ENCODE measurements at places on chromosomes 12 and 14.
A peak's percentile ranks its signal among the peaks of the same experiment; 100 is the strongest.

- H3K27me3 ChIP-seq = no peaks in the 10 kb centered on the region
- no peak for DNase-seq
These were observed 148.2 kb upstream of the CLEC14A start for GRCh38 chr14:38404100-38404541.

GRCh38 chr14:72891666-72892102 is 2.2 kb downstream of the DPF3 start:
- no peaks in the 10 kb centered on the region for H3K36me3 ChIP-seq
- DNase-seq = no peak
- H3K27ac ChIP-seq = no peak overlapping the region
- peaks cover 42% of the 10 kb centered on the region for H3K27me3 ChIP-seq
- peak overlapping the region; percentile 91 for H3K4me3 ChIP-seq
- peaks cover 16% of the 10 kb centered on the region for H3K4me1 ChIP-seq

DNA sequence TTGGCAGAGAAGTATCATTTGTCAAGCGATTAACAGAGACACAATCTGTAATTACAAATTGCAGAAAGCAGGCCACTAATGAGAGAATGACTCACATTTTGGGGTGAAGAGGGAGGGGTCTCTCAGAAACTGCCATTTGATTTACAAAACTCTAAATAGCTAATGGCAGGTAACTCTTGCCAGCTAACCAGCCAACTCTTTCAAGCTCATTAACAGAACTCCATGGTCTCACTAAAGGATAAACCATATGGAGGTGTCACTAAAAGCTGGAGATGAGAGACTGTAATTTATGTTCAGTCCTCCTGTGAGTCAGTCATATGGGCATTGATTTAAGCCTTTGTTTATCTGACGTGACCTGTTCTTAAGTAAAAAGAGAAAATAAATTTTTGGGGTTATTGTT is 336.4 kb downstream of the FOXG1 start:
- H3K4me1 ChIP-seq = no peaks in the 10 kb centered on the region
- H3K27ac ChIP-seq = no peak overlapping the region
- H3K4me3 ChIP-seq = no peak overlapping the region
- no peaks in the 10 kb centered on the region for H3K36me3 ChIP-seq
- H3K27me3 ChIP-seq = no peaks in the 10 kb centered on the region

GRCh38 chr12:15684896-15685658 is 104.1 kb downstream of the EPS8 start:
- H3K27ac ChIP-seq = no peak overlapping the region
- no peaks in the 10 kb centered on the region for H3K4me1 ChIP-seq
- no peaks in the 10 kb centered on the region for H3K36me3 ChIP-seq
- H3K27me3 ChIP-seq = peaks cover 14% of the 10 kb centered on the region

- no peak for DNase-seq
- peaks cover 23% of the 10 kb centered on the region for H3K36me3 ChIP-seq
- H3K27ac ChIP-seq = peak overlapping the region; percentile 93
These were observed 2.9 kb downstream of the FGFR1OP2 start for GRCh38 chr12:26941215-26941594.

DNA sequence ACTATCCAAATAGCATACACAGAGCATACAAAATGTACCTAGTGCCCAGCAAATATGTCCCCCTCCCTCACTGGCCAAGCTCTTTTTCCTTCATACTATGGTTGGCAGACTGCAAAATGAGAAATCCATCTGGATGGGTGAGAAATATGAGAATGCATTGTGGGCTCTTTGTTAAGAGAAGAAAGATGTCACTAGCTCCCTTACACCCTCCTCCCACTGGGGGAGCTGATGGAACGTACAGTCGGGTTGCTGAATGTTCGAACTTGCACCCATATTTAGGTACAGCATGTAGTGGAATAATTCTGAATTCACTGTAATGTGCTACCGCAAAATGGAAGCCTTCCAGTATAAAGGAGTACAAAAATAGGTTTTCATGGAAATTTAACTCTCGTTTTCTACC is 377.4 kb downstream of the GRIN2B start:
- DNase-seq = no peak
- peaks cover 4% of the 10 kb centered on the region for H3K27me3 ChIP-seq
- H3K27ac ChIP-seq = no peak overlapping the region
- H3K4me1 ChIP-seq = no peaks in the 10 kb centered on the region

DNA sequence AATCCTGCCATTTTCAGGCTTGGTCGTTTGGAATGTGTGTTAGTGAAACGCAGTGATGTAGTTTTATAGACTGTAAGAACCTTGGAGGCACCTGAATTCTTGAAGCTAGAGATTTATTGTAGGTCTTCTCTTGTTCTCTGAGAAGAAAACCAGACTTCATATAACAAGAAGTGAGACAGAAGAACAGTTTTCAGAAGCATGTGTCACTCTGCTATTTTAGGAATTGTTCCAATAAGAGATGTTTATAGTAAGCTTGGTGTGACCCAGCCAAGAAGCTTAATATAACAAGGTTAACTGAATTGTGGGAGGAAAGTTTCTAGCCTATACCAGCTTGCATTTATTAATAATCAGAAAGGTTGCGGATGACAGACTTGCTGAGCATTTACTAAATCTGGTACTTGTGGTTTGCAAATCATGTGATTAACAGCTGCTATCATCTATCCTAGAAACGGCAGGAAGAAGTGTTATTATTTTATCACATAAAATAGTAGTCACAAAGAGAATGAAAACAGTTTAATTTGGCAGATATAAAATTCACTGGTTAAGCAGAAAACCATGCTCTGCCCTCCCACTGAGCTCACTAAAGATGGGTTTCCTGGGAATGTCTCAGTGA is 49.2 kb upstream of the BCAT1 start:
- H3K27ac ChIP-seq = peak overlapping the region; percentile 71
- H3K4me3 ChIP-seq = no peak overlapping the region
- no peaks in the 10 kb centered on the region for H3K36me3 ChIP-seq
- H3K4me1 ChIP-seq = peaks cover 26% of the 10 kb centered on the region
- peaks cover 4% of the 10 kb centered on the region for H3K27me3 ChIP-seq

DNA sequence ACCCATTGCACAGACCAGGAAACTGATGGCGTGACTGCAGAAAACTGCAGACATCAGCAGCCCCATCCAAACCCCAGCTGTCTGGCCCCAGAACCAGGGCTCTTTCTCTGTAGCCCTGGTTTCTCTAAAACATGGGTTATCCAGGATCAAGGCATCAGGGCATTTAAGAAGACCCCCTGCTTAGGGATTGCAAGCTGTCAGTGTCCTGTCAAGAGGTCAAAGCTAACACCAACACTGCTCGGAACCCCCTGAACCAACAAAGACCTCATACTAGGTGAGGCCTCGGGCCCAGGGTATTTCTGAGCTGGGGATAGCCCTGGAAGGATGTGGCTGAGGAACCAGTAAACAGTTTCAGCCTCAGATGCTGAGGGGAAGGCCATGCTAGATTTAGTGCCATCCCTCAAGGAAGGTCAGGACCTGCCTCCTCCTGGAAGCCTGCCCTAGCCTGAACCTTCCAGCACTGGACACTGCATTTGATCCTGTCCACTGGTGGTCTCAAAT is 39.2 kb downstream of the BCL11B start:
- peak overlapping the region; percentile 43 for H3K4me3 ChIP-seq
- H3K4me1 ChIP-seq = peaks cover 86% of the 10 kb centered on the region
- DNase-seq = no peak

DNA sequence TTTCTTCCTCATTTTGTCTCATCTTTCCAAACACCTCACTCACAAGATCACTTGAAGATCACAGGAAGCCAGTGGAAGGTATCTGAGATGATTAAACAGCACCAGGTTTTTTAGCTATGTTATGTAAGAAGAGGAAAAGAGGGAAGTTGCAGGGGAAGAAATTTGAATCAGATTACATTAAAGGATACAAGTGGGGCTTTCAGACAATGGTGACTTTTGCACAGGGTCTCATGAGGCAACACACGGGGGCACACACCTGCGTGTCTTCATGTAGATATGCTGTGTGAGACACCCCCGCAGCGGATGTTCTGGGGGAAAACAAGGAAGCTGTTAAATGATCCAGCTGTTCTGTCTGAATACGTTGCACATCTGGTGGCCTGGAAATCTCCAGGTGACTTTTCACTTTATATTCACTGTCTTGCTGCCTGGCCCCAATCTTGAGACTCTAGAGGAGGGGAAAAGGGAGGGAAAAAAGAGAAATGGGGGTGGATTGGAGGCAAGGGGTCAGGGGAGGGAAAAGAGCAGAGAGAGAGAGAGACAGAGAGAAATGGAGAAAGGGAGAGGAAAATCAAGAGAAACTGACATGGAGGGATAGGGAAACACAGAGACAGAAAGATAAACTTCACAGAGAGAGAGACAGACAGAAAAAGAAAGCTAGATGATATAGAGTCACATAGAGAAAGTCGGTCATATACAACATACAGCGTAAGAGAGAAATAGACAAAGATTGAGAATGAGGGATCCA is 36.3 kb upstream of the PPP1CC start:
- peaks cover 52% of the 10 kb centered on the region for H3K4me1 ChIP-seq
- no peaks in the 10 kb centered on the region for H3K27me3 ChIP-seq
- peaks cover 3% of the 10 kb centered on the region for H3K36me3 ChIP-seq
- peak overlapping the region; percentile 35 for H3K4me3 ChIP-seq
- no peak for DNase-seq

GRCh38 chr14:100589071-100589759 is 2.0 kb upstream of the BEGAIN start:
- H3K4me1 ChIP-seq = no peaks in the 10 kb centered on the region
- H3K27ac ChIP-seq = no peak overlapping the region
- no peak for DNase-seq
- peaks cover 20% of the 10 kb centered on the region for H3K27me3 ChIP-seq
- no peak overlapping the region for H3K4me3 ChIP-seq

GRCh38 chr14:28652782-28653181 is 113.8 kb upstream of the FOXG1 start:
- no peaks in the 10 kb centered on the region for H3K36me3 ChIP-seq
- no peak for DNase-seq
- no peak overlapping the region for H3K4me3 ChIP-seq
- no peak overlapping the region for H3K27ac ChIP-seq

DNA sequence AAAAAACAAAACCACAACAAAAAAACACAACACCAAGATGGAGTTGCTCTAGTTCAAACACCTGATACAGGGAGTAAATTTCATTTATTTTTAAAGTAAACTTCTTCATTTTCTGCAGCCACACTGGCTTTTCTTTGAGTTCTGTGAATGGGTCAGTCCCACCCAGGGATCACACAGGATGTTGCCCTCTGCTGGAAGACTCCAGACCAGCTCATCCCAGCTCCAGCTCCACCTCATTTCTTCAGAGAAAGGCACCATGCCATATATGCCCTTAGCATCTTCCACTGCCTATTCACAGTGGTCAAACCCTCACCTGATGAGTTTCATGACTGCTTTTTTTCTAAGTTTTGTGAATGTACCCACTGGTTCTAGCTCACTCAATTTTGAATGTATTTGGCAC is 8.0 kb downstream of the GLIPR1 start:
- no peak for DNase-seq
- no peak overlapping the region for H3K4me3 ChIP-seq
- peaks cover 26% of the 10 kb centered on the region for H3K36me3 ChIP-seq
- H3K27ac ChIP-seq = peak overlapping the region; percentile 4
- no peaks in the 10 kb centered on the region for H3K27me3 ChIP-seq

- peaks cover 55% of the 10 kb centered on the region for H3K4me1 ChIP-seq
- no peak overlapping the region for H3K4me3 ChIP-seq
- no peaks in the 10 kb centered on the region for H3K27me3 ChIP-seq
- DNase-seq = no peak
- H3K27ac ChIP-seq = peak overlapping the region; percentile 45
These were observed 32.7 kb downstream of the RAD9B start for GRCh38 chr12:110534811-110535210.

- H3K4me3 ChIP-seq = no peak overlapping the region
- no peak for DNase-seq
- no peaks in the 10 kb centered on the region for H3K4me1 ChIP-seq
- H3K27me3 ChIP-seq = no peaks in the 10 kb centered on the region
- H3K36me3 ChIP-seq = peaks cover 4% of the 10 kb centered on the region
These were observed 39.2 kb upstream of the DYNC1H1 start for GRCh38 chr14:101925152-101925551.

DNA sequence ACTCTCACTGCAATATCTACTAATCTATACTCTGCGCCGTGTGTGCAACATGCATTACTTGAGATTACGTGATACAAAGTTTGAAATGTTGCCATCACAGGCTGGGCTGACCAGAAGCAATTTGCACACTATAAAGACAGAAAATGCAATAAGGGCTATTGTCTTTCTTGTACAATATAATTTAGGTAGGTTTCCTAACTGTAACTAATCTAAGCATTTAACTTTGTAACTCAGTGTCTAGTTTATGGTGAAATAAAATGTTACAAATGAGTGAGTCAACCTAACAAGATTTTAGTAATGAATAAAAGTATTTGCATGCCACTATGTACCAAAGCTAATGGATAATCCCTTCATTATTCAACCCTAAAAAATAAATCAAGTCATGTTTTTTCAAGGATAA is 57.8 kb downstream of the LRP6 start:
- H3K4me3 ChIP-seq = no peak overlapping the region
- H3K4me1 ChIP-seq = peaks cover 10% of the 10 kb centered on the region
- peaks cover 2% of the 10 kb centered on the region for H3K36me3 ChIP-seq
- peaks cover 3% of the 10 kb centered on the region for H3K27me3 ChIP-seq
- no peak for DNase-seq

DNA sequence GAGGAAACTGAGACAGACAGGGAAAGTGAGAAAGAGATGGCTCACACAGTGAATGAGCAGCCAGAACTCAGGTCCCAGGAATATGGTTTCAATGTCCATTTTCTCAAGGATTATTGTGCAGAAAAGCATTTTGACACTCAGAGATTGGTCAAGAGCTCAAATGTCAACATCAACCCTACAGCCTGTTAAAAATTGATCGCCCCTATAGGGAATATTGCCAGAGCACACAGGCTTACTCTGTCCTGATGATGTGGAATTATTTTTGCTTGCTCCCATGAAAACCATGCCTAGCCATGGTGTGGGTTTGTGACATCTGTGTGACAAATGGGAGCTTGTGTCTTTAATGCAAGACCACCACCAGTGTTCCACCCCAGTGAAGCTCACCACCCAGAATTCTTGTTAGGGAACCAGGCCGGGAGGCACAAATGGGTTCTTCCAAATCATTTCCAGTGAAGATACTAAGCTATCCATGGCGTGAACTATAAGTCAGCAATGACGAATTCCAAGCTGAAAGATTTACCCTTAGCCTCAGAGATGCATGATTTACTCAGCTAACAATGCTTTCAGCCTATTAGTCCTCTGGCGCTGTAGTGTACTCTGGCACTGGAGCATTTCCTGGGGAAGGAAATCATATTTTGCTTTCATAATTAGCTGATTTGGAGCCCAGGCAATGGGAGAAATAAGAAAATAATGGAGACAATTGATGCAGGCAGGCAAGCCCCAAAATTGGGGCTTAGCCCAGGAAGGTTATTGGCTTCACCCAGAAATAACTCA is 1188.2 kb upstream of the TMEM132C start:
- H3K36me3 ChIP-seq = no peaks in the 10 kb centered on the region
- no peak overlapping the region for H3K4me3 ChIP-seq
- no peak overlapping the region for H3K27ac ChIP-seq
- H3K27me3 ChIP-seq = peaks cover 23% of the 10 kb centered on the region

All from activated naive CD8-positive, alpha-beta T cell treated with anti-CD3 and anti-CD28 coated beads for 36 hours (primary cell).